GM18507 (cell line): ENCODE measurements at places on chromosomes 2 and 18.

GRCh38 chr2:20427931-20428526, 18.8 kb upstream of the RHOB start:
- DNase-seq, result no peak

GRCh38 chr18:13461469-13461868, 242.9 kb downstream of the LDLRAD4 start:
- no peak for DNase-seq

DNA sequence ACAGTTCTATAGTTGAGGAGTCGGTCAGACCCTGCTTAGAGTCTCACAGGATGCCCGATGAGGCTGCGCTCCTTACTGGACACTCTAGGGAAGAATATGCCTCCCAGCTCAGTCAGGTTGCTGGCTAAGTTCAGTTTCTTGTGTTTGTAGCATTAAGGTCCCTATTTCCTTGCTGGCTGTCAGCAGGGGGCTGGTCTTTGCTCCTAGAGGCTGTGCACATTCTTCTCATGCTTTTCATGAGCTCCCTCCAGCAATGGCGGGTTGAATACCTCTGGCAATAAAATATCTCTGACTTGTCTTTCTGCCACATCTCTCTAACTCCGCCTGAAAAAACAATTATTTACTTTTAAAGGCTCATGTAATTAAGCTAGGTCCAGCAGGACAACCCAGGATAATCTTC, 79.4 kb upstream of the DNAJC10 start:
- DNase-seq, result no peak

DNA sequence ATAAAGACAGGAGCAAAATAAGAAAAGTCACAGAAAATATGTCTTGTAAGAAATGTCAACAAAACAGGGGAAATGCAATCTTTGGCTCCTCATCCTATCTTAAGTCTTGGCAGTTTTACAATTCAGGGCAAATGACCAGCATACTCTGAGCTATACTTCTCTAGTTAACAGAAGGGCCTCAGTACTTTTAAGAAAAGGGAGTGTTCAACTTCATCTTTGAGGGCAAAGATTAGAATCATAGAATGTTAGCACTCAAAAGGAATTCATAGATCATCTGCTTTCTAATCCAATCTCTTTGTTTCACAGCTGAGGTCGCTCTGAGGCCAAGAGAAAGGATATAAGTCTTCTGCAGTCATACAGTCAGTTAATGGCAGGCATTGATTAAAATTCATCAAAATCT, 174.0 kb upstream of the NT5C1B start:
- DNase-seq, result no peak

- no peak for DNase-seq
Measured at GRCh38 chr2:70006447-70006784, 45.0 kb upstream of the ASPRV1 start.

DNA sequence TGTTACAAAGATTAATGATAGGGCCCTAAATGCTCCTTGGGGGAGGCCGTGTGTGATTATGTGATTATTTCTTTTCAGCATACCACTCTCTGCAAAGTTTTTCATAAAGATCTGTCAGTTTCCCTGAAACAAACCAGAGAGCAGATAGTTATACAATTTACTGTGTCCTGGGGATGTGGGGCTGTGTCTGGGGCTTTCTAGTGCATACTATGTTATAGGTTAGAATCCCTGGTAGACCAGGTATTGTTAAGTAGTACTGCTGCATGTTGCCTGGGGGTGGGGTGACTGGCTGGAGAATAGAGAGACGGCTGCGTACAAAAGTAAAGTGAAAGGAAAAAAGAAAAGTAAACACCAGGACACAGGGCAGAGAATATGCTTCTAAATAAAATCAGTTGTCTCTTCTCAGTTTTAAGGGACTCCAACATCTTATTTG, 3.3 kb upstream of the CCBE1 start:
- no peak for DNase-seq

GRCh38 chr2:68749345-68749744, 14.7 kb downstream of the ARHGAP25 start:
- no peak for DNase-seq

DNA sequence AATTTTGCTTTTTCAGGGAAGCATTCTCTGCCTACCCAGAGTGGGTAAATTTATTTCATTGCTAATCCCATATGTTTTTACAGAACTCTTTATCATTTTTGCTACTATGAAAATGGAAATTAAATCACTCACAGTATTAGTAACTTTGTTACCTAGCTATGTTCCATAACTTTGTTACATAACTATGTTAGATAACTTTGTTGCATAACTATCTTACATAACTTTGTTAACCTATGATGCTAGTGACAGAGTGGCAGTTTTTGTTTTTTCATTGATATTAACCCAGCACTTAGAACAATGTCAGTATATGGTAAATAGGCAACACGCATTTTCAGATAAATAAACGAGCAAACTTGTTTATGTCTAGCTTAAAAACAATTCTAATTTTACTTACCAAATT, 286.6 kb downstream of the LRP1B start:
- DNase-seq, result no peak

DNA sequence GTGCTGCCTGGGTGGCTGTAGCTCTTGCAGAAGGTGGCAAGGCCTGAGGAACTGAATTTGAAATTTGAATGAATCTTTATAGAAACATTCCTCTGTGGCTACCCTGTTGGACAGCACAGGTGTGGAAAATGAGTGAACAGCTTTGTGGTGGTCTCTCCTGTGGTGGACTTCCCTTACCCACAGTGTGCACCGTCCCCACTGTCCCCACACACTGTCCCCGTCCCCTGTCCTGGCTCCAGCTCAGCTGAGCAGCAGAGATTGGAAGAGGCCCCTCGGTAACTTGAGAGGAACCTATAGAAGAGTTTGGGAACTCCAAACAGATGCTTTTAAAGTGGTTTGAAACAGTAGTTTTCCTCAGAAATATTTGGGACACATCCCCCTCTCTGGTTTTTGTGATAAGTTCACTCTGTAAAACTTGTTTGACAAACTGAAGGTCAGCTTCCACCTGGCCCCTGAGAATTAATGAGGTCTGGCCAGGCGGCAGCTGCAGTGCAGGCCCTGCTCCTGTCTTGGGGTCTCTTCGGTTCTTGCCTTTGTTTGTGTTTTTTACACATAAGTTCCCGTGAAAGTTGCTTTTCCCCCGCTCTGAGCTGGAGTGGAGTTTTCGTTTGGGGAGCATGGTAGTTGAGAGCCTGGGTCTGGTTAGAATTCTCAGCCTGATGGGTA, 63.2 kb downstream of the ASAP2 start:
- no peak for DNase-seq

- DNase-seq, result no peak
Measured at GRCh38 chr2:99757611-99758114, 267.8 kb upstream of the REV1 start.

DNA sequence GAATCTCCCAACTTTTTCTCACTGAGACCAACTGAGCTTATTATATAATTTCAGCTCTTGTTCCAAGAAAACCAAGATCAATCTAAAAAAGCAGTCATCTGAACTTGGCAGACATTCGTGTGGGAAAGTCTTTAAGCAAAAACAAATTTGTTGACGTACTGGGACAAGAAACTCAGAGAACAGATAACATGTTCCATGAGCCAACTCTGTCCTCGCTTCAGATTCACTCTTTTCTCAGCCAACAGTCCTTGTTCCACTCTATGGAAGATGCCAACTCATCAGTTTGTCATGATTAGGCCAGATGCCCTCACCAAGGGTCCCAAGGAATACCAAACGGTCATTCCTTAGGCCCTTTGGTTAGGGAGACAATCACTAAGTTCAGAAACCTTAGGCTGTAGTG, 224.2 kb upstream of the CTAGE1 start:
- no peak for DNase-seq

DNA sequence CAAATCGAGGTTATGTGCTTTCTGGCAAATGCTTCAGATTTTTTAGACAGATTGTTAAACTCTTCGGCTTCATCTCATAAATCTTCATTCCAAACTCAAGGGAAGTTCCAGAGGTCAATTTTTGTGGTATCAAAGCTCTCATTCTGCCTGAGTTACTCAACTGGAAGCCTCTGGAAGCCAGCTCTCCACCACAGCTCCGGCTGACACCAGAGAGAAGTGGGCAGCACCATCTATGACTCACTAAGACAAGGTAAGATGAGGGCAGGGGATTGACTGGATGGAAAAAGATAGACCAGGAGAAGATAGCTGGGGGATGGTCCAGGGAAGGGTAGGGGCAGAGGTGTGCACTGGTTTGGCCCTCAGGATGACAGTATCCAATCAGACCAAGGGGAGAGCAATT, 137.3 kb upstream of the HNRNPA3 start:
- no peak for DNase-seq

DNA sequence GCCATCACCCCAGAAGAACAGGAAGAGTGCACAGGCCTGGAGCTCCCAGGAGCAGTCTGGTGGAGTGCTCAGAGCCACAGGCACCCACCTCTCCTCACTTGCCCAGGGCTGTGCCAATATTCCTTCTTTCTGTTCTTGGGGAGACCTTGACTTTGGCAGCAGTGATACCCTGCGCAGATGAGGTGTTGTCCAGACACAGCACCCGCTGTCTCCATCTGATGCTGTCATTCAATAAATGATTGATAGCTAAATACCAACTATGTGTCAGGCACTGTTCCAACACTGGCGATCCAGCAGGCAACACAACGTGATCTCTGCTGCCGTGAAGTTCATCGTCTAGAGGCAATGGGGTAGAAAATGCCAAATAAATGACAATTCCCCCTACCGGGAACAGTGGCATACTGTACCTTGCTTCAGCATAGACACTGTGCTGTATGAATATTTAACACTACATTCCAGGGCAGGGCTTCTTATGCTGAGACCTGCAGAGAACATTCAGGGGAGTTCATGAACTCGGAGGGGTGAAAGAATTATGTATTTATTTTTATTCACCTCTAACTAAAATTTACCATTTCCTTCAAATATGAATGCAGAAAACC, 320.5 kb upstream of the NCKAP5 start:
- no peak for DNase-seq

GRCh38 chr2:161355983-161356382, 47.8 kb downstream of the PSMD14 start:
- DNase-seq, result no peak

DNA sequence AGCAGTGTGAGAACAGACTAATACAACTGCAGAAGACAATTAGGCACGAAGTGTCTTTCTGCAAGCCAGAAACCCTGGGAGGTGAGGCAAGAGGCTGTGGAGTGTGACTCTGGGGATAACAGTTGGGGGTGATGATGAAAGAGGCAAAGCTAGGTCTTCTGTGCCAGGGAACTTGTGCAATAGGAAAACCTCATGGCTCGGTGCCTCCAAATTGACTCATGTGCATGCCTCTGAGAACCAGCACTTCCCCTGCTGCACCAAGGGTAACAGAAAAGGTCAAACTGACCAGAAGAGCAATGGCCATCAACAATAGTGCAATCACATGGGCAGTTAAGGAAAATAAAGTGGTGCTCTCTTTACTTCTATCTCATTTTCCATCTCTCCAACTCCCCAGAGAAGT, 136.4 kb downstream of the SCG2 start:
- no peak for DNase-seq

DNA sequence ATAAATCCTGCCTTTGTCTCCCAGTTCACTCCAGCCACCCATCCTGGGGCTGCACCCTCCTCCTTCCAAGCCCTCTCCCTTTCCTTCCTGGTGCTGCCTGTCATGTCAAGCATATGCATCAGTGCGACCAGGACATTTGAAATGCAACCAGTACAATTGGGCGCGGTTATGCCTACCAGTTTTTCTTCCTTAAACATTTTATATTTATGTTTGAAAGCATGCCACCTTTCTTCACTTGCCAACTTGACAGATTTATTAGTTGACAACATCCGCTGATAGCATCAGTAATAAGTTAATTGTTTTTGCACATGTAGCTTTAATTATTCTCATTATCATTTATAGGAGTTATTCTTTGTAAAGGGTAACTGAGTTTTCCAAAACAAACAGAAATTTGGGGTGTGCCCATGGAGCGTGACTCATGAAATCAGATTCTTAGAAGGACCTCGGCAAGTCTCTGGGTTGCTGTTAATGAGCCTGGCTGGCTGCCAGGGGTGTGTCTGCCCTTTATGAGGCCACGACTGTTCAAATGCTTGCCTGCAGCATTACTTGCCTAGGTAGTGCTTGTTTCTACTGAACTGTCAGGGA, 32.8 kb upstream of the IL1B start:
- no peak for DNase-seq

GRCh38 chr2:170745305-170745704, 24.9 kb upstream of the ERICH2 start:
- no peak for DNase-seq

GRCh38 chr2:236570081-236570868, 650 bp downstream of the ACKR3 start:
- DNase-seq, result no peak

DNA sequence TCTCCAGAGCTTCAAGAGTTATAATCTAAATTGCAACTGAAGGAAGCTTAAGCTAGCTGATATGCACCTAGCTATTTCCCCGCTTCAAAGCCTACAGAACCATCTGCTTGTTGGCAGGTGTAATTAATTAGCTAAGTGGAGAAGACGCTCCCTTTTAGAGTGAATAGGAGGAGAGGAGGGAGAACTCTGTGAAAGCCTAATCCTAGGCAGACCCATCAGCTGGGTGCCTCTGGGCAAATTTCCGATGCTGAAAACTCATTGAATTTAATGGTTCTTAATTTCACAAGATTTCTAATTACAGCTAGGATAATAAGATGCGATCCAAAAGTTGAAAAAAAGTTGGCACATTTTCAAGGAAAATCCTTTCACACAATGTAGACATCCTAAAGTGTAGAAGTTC, 735.9 kb downstream of the ERBB4 start:
- DNase-seq, result no peak

DNA sequence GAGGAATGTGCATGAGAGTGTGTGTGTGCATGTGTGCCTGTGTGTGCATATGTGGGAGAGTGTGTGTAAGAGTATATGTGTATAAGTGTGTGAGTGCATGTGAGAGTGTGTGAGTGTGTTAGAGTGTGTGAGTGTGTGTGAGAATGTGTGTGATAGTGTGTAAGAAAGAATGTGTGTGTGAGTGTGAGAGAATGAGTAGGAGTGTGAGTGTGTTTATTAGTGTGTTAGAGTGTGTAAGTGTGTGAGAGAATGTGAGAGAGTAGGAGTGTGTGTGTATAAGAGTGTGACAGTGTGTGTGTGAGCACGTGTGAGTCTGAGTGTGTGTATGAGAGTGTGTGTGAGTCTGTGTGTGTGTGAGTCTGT, 21.2 kb downstream of the GYPC start:
- no peak for DNase-seq

DNA sequence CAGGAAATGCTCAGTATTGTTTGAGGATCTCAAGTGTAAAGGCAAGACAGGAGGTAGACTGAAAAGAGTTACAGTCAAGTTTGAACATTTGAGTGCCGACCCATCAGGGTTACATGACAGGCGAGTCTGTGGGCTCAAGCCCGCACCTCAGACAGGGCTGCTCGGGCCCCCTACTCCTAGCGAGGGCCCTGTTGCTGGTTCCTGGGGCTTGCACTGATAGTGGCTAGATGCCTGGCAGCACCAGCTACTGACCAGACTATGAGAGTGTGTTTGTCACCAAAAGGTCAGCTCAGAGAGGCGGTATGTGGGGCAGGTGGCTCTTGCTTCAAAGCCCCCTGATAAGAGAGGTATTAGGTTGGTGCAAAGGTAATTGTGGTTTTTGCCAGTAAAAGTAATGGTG, 35.6 kb upstream of the CYP27C1 start:
- no peak for DNase-seq

GRCh38 chr2:9004338-9005204, 1.1 kb upstream of the MBOAT2 start:
- DNase-seq, result no peak

GRCh38 chr2:117519721-117520120, 294.8 kb upstream of the DDX18 start:
- no peak for DNase-seq

GRCh38 chr2:43110442-43110871, 115.9 kb downstream of the ZFP36L2 start:
- DNase-seq, result no peak

GRCh38 chr2:161586517-161587167, 37.6 kb upstream of the SLC4A10 start:
- no peak for DNase-seq
